D341Med (cell line): ENCODE measurements at places on chromosomes 2 and 18.

DNA sequence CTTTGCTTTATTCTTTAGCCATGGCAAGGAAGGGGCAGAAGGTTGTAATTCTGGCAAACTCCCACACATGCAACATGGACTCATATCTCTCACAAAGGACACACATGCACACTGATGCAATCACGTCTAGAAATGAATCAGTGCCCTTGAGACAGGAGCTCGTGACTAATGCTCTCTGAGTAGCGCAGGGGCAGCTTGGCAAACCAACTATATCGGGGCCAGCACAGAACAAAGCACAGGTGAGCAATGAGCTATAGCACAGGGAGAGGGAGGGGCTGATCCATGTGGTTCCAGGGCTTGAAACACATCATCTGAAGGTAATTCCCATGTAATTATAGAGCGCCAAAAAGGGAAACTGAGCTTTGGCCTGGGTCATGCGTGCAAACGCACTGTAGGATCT, 165.2 kb upstream of the KLF7 start:
- no peak for DNase-seq

- DNase-seq, result no peak
These were observed 196.7 kb downstream of the SH3BP4 start for GRCh38 chr2:235148201-235149170.

DNA sequence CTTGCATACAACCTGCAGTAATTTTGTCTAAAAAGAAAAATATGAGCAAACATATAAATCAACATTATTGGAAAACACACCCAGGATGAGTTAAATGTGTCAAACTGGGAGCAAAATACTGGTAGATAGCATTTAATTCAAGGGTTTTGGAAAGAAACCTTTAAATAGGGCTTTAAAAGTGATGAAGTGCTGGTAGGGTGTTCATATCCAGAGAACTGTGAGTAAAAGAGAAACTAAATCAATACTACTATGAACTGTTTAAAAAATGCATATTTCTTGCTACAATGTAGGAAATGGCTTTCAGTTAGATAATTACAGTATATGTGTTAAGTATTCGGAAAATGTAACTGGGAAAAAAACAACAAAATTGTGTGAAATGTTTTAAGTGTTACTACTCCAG, 117.8 kb downstream of the ATAD2B start:
- DNase-seq, result no peak

- no peak for DNase-seq
These were observed 112.9 kb upstream of the ACAA2 start for GRCh38 chr18:49926106-49926745.

DNA sequence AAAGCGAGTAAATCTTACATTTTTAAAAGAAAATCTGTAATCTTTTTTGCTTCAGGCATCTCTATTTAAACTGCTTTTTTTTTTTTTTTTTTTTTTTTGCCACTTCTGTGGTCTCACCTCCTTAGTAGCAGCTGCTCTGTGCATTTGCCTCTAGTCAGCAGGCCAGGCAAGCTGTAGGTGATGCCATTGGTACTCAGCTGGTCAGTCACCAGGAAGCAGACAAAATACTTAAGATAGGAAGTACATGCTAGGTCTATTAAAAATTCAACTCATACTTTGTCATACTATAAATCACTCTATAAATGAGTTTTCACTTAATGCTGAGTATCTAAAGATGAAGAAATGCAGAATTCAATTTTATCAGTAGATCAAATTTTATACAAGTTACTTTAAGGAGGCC, 83.7 kb downstream of the KYNU start:
- DNase-seq, result no peak

DNA sequence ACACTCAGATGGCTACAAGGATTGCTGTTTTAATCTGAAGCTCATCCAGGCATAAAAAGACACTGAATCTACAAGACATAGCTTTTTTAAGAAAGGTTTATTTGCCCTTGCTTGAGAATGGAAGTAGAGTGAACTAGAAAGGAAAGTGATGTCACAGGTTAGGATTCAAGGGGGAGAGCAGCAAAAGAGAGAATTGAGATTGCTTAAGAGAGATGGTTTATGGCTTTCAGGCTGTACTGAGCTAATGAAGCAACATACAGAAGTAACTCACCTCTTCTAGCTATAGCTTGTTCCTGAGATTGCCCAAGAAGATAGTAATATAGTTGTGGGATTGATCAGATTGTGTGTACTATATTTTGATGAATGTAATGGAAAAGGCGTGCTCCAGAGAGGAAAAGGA, 26.1 kb upstream of the ACVR2A start:
- DNase-seq, result no peak

- no peak for DNase-seq
These were observed 19.4 kb downstream of the KANSL3 start for GRCh38 chr2:96618596-96619283.

- no peak for DNase-seq
These were observed 4.7 kb upstream of the THNSL2 start for GRCh38 chr2:88165332-88166003.

DNA sequence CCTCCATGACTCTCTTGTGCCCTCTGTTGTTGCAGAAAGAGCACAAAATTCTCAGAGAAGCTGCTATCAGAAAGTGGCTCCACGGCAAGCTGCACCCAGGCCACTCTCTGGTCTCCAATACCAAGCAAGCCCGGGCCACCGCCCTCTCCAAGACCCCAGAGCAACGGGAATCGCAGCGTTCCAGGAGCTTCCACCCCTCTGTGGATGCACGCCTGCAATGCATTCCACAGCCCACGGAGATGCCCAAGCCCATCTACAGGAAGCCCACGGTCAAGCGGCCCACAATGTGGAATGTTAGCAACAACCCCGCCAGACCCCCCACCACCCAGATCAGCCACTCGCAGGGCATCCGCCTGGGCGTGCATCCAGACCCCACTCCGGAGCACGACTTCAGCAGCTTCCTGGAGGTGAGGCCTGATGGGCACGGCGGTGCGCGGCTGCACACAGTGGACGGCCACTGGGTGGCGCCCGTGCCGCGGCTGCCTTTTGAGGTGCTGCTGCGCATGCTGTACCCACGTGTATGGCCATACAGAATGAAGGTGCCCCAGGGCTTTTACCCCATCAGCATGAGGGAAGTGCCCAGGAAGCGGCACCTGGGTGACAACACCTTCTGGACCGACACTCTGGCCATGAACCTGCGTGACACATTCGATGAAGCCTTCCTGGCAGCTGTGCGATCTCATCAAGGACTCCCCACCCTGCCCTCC, 6.3 kb downstream of the ANKRD53 start:
- DNase-seq, result peak; percentile 76

DNA sequence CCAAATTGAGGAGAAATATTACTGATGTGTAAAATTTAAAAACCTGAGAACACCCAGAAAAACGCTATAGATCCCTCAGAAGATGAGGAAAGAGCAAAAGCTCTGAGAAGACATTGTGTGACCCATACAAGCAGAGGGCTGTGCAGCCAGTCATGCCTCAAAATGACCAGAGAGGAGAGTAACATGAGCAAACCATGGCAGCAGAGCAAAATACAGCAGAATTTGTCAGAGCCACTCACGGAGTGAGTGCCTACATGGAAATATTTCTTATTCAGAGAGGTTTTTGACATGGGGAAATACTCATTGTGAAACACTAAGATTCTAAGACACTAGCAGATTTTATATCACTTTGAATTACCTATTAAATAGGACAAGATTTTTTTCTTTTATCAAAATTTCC, 96.8 kb upstream of the DNAJC10 start:
- no peak for DNase-seq

DNA sequence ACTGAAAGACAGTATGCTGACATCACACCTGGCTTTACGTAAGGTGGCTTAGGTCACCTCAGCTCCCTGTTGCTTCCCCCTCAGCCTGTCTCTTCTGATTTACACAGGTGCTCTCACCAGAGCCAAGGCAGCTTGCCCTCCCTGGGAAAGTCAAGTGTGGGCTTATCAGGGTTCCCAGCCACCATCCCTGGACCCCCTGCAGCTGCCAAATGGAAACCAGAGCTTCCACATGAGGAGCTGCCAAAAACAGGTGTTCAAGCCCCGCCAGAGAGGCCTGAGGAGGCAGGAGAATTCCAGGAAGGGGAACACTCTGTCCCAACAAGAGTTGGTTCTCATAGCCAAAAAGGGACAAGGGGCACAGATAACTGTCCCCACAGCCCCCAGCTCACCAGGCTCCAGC, 266.7 kb downstream of the ATAD2B start:
- no peak for DNase-seq

- DNase-seq, result no peak
These were observed 177.2 kb downstream of the NEDD4L start for GRCh38 chr18:58221060-58221725.

- DNase-seq, result no peak
These were observed 841.0 kb upstream of the ID2 start for GRCh38 chr2:7840651-7841380.

DNA sequence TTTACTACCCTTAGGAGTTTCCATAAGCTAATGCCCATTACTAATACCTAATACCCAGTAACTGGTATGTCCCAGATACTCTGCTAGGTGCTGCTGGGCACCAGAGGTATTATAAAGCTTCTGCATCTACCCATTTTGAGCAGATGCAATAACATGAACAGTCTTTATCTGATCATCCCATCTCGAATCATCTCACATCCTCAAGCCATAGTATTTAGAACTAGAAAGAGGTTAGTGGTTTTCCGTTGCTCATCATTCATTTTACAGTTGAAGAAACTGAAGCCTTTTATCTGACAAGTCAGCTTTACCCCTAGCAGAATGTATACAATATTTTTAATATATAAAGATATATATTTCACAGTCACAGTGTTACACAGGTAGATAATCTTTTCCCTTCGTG, 99.1 kb upstream of the TCF4 start:
- no peak for DNase-seq

DNA sequence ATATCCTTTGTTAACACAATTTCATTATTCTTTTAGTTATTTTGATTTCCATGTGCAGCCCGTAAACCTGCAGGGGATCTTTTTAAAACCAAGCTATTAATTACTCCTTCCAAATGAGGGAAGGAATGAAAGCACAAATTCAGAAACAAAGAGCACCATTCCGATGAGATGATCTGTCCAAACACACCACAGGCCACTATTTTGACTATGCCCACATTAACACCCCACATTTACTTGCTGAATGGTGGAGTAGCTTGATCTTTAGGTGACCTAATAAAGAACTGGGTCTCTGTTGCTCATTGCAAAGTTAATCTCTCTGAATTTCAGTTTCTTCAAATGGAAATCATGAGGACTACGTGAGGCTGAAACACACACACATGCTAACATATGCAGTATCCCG, 218.0 kb downstream of the IRS1 start:
- no peak for DNase-seq

DNA sequence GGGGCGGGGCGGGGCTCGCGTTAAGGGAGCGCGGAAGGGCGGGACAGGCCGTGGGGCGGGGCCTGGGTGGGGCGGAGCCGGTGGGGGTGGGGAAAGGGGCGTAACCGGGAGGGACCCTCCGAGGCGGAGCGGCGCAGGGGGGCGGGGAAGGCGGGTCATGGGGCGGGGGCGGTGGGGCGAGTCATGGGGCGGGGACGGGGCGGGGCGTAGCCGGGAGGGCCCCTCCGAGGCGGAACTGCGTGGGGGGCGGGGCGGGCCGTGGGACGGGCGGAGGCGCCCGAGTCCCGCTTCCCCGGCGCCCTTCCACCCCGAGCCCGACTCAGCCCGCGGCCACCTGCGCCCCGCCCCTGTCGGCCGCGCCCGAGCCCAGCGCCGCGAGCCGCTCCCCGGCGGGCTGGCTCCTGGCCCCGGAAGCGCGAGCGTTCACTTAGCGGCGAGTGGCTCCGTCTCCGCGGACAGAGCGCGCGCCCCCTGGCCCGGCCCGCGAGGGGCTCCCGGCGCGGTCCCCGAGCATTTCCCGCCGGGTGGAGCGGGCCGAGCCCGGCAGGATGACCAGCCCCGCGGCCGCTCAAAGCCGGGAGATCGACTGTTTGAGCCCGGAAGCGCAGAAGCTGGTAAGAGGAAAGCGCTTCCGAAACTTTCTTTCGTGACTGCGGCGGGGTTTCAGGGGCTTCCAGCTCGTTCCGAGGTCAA, 64.7 kb downstream of the LRRFIP1 start:
- peak; percentile 97 for DNase-seq

DNA sequence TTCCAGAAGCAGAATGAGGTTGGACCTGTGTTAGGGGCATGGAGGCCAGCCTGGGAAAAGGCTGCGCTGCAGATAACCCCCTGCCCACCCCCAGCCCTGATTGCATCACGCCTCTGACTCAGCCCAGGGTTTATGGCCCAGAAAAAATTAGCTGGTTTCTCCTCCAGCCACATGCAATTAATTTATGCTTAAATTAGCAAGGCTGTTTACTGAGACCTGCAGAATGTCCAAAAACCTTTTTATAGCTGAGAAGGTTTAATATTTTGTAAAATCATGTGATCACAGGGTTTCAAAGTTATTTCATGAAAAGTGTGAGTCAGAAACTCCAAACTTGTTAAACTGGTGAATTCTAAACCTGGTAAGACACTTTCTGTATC, 123.1 kb upstream of the HDAC4 start:
- DNase-seq, result no peak

GRCh38 chr2:56449449-56449860, 265.7 kb downstream of the CCDC85A start:
- no peak for DNase-seq

DNA sequence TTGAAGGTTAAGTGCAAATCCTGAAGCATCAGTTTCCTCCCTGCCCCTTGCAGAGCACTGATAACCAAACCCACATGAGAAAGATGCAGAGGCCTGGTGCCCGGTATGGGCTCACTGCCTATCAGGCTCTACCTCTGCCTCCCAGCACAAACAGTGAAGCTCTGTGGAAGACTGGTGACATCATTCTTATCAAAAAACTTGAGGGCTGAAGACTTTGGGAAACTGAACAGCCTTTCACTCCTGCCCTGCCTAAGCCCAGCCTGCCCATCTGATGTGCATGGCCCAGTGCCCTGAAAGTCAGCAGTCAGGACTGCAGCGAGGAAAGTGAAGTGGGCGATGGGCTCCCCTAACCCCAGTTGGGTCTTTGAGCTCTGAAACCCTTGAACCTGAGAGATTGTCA, 174.8 kb upstream of the ARL4C start:
- DNase-seq, result no peak

- no peak for DNase-seq
These were observed 43.7 kb downstream of the ZAP70 start for GRCh38 chr2:97757062-97757461.
